Activated CD4-positive, alpha-beta T cell treated with anti-CD3 and anti-CD28 coated beads for 48 hours (primary cell): ENCODE measurements at places on chromosomes 2 and 18.
A peak's percentile ranks its signal among the peaks of the same experiment; 100 is the strongest.

DNA sequence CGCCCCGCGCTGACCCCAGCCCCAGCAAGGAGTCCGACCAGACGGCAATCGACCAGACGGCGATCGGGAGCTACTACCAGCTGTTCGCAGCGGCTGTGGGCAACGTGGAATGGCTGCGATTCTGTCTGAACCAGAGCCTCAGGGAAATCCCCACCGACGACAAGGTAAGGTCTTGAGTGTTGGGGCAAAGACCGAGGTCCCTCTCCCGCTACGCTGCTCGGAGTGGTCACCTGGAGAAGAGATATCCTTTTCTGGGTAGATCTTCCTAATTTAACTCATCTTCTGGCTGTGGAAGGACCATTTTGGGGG is 704 bp downstream of the ANKRD53 start:
- no peak for DNase-seq

DNA sequence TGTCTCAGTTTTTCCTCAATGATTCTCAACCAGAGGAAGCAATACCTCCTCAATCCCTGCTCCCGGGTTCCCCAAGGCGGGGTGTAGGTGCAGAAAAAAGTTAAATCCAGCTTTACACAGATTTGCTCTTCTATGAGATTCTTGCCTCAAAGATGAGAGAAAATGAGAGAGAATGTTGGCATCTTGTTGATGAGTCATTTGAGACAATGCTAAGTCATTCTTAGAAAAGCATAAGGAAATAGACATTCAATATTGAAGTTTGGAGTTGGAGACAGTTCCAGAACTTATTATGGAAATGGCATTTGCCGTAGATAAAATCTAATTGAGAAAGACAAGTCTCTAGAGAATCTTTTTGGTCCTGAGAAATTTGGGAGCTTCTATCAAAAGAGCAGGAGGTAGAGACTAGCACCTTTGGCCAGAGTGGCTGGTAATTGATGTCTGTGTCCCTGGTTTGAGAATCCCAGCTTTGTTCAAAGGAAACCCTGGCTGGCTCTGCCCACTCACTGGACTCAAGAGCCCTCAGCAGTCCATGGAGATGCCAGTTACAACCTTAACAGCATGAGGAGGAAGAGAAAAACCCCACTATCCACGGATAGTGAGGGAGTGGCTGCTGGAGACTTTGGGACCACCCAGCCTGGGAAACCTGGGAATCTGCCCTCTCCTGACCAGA is 181.2 kb downstream of the FAM124B start:
- DNase-seq: no peak

GRCh38 chr2:207434899-207435465 is 94.8 kb upstream of the CREB1 start:
- DNase-seq: no peak

- no peak for DNase-seq
Observed at GRCh38 chr2:19643117-19643518, 258.7 kb downstream of the TTC32 start.

GRCh38 chr2:212841460-212841859 is 302.9 kb upstream of the ERBB4 start:
- no peak for DNase-seq

GRCh38 chr2:218218268-218219185 is 1.5 kb downstream of the ARPC2 start:
- DNase-seq: peak; percentile 28

DNA sequence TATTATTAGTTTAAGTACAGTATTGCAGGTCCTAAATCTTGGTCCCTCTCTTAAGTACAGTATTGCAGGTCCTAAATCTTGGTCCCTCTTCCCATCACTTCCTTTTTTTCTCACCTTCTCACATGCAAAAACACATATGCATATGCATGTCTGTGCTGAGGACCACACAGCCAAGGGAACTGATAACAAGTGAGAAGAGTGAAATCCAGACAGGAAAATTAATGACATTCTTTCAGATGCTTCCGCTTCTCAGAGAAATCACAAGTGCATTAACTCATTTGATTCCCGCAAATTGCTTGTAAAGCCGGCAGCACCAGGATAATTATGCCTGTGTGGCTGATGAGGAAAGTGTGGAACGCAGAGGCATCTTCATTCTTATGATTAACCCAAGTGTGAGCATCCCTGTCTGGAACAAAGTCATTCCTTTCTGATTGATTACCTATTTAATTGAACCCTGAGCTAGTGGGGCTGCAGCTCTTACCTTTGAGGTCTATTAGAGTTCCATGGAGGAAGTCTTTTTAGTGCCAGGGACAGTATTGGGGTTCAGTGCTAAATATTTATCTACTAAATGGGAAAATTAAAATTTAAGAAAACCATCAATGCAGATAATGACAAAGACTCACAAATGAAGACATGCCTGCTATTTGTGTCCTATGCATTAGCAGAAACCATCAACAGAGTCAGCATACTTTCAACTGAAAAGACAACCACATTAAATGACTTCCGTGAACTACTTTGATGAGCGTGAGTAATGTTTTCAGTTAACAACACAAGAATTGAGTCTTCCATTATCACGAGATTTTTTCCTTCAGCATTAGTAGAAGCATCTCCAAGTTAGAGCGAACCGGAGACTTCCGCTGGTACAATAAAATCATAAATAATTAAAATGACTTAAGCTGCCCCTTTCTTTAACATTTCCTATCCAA is 220.4 kb upstream of the SLC35G4 start:
- no peak for DNase-seq

- DNase-seq: no peak
Observed at GRCh38 chr18:46297124-46297523, 192.9 kb downstream of the HAUS1 start.

- peak; percentile 13 for DNase-seq
Observed at GRCh38 chr2:227818675-227819397, 5.2 kb downstream of the CCL20 start.

DNA sequence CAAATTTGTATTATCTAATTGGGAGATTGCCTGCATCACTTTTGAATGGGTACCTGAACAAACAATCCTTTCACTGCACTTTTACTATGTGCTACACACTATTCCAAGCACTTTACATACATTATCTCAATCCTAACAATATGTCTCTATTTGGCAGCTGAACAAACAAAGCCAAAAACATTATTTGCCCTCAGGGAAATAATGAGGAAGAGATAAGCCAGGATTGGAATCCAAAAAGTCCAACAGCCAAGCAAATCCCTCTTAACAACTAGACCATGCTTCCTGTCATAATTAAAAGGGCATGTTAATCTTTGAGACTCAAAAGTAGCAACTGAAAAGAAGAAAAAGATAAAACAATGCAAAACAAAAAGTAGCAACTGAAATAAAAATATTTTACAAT is 32.1 kb downstream of the RPRD1A start:
- no peak for DNase-seq

DNA sequence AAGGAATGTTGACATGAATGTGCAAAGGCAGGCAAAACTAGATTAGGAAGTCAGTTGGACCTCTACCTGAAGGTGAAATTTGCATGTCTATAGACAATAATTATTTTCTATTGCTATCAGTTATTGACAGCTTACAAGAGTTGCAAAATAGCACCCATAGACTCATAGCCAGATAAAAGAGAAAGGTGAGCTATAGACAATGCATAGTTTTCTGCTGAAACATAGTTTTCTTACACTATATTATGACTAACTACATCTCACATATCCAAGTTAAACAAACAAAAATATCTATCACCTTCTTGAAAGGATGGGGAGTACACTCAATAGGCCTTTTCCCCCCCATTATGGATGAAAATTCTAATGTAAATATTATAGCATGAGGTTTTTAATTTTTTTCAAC is 305.0 kb downstream of the PTH2R start:
- no peak for DNase-seq

DNA sequence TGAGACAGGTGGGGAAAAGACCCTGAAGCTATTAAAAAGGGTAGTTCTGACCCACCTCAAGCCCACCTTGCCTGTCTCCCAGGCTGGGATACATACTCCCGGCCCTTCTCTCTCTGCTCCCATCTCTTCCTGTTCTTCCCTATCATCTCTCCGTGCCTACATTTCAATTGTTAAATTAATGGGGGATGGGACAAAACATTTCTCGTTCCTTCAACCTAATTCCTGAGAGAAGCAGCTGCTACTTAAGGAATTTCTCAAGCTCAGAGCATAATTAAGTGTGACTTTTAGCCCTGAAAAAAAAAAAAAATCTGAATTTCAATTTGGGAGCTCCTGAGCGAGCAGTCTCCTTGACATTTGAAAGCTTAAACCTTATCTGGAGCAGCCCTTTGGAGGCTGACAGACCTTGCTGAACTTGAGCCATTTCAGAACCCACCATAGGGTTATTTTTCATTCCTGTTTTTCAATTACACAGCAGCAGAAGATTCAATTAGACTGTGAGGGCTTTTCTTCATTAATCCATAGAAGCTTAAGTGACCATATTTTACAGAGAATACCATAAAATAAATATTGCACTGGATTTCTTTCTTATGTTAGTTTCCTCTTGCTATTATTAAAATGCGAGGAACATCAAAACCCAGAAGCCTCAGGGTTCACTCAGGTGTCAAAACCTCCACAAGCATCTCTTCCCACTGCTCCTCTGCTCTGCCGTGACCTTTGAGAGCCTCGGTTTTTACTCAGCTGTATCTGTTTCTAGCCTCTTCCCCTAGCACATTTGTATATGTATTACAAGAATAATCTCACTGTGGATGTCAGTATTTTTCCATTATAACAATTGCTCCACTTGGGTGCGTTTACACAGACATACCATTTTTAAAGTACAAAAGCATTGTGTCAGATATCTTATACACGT is 125.7 kb downstream of the B3GNT2 start:
- no peak for DNase-seq

DNA sequence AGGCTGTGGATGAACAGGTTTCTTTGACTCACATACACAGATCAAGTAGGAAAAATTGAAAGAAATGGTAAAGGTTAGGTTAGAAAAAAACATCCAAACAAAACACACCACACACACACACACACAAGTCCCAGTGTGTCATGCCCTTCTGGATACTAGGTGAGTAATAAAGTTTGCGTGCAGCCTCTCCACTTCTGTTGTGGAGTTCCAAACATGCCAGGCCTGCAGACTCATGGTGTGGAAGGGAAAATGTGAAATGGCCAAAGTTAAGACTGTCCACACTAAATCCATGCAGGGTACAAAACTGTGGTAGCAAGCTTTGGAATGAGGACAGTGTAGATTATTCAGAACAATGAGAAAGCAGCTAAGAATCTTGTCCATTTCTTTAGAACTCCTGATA is 114.6 kb downstream of the IKZF2 start:
- no peak for DNase-seq

DNA sequence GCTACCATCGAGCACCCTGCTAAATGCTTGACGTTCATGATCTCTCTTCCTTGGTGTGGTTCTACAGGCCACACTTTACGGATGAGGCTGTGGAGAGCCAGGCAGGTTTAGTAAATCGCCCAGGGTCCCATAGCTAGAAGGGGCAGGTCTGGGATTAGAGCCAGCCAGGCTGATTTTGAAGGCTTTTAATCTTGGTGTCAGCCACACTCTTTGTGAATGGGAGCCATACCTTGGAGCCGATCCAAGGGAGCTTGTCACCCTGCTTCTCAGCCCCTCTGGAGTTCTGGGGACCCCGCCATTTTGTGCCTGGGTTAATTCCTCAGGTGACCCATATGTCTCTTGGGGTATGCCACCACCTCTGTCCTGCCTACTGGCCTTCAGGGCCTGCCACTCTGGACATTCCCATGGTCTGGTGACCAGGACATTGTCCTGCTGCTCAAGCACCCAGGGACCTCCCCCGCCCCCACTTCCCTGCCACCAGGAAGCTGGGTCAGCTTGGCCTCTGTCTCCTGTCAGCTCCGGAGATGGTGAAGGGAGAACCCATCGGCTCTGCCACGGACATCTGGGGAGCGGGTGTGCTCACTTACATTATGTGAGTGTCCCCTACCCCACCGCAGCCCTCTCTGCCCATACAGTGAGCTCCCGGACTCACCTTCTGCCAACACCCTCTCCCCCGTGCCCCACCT is 7.3 kb upstream of the GMPPA start:
- no peak for DNase-seq

- no peak for DNase-seq
Observed at GRCh38 chr2:142757111-142757510, 120.4 kb upstream of the KYNU start.

- DNase-seq: no peak
Observed at GRCh38 chr2:8631465-8632005, 50.3 kb upstream of the ID2 start.

- DNase-seq: no peak
Observed at GRCh38 chr2:143140864-143141661, 11.8 kb downstream of the ARHGAP15 start.

- no peak for DNase-seq
Observed at GRCh38 chr2:205857520-205858237, 175.4 kb downstream of the NRP2 start.

- no peak for DNase-seq
Observed at GRCh38 chr18:65815506-65815905, 64.7 kb downstream of the CDH7 start.

DNA sequence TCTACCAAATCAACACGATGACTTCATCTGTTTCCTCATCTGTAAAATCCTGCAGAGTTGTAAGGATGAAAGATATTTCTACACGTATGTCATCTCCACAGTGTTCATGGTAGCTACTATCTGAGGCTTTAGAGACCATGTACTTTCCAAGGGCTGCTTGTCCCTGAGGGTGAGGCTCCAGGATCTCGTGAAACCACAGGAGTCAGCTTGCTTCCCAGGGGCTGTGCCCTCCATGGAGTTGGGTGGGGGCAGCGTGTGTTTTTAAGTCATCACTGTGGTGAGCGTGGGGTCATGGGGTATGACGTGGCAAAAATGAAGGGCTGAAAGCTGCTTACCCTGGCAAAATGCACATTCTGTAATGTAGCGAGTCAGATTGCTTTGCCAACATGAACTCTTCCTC is 81.6 kb downstream of the ASAP2 start:
- no peak for DNase-seq
